Cerebellar nuclear complex (tissue), 1 donor: ENCODE measurements at places on chromosomes 6 and 20.

GRCh38 chr6:30547454-30547853, 8.8 kb downstream of the GNL1 start:
- DNase-seq = no peak

DNA sequence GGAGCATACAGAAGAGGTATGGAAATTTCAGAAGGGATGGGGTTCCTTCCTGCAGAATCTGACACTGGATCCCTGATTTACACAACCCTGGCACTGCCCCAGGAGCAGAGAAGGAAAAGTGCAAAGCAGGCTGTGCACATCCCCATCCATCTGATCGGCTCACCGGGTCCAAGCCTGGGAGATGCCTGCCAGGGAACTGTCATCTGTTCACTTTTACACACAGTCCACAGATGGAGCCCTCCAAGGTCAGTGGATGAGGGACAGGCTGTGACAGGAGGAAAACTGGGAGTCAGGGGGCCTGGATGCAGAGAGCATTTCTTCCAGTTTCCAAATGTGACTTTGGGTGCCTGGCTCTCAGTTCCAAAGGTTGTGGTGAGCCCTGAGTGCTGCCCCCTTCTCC, 11.0 kb upstream of the SYNDIG1 start:
- DNase-seq = no peak

DNA sequence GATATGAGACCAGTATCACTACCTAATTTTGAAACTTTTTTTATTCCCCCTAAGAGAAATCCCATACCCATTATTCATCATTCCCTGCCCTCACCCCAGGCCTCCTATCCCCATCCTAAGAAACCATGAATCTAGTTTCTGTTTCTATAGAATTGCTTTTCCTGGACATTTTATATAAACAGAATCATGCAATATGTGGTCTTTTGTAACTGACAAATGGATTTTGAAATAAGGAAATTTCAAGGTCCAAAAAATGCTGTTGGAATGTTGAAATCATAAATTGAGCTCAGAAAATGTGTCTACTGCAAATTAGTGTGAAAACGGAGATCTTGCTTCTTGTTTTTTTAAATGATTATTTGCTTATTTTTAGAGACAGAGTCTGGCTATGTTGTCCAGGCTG, 25.1 kb downstream of the RNF217 start:
- no peak for DNase-seq

GRCh38 chr6:123575188-123575587, 61.6 kb downstream of the TRDN start:
- no peak for DNase-seq

GRCh38 chr6:123925842-123926399, 122.3 kb downstream of the NKAIN2 start:
- no peak for DNase-seq

DNA sequence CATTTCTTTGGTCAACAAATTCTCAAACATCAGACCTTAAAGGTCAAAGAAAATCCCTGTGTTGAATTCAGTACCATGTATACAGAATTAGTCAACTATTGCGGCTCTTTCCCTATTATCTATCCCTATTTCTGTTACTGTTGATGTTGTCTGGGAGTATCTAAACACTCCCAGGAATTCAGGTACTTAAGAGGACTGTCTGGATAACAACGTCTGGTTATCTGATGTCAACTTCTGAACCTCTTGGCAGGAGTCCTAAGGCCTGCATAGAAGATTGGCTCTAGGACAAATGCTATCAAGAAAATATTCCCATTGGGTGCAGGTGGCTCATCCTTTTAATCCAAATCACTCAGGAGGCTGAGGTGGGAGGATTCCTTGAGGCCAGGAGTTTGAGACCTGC, 255.6 kb downstream of the KHDC1L start:
- no peak for DNase-seq

GRCh38 chr6:24079076-24079475, 46.9 kb upstream of the NRSN1 start:
- DNase-seq = no peak

GRCh38 chr6:11072101-11072500, 21.5 kb upstream of the SMIM13 start:
- no peak for DNase-seq

DNA sequence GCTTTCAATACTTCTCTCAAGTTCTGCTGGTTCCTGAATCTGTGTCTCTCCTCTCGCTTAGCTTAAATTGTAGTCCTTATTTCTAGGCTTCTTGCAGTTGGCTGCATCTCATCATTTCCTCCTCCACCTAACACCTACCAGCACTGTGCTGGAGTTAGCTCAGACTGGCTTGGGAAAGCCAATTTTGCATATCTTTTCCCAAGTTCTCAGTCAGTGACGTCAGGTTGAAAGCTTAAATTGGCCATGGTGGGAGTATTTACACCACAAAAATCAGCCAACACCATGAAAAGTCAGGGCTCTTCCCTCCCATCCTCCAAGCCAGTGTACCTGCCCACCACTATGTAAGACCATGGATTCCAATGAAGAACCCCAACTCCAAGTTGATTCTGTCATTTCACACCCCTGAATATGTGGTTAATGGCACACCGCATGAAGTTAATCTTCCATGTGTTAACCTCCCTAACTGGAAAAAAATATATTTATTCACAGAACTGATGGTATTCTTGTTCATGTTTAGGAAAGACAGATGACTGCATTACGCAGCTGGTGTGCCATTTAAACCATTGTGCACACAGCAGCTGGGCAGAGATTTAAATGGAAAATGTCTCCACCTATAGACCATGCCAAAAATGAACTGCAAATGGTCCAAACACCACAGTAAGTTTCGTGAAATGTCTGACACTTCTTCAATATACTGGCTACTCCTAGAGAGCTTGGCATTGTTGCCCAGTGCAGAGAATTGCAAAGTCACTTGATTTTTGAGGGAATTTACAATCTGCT, 274.1 kb upstream of the MAP3K7 start:
- DNase-seq = no peak

- DNase-seq = no peak
These were observed 840.0 kb downstream of the FRK start for GRCh38 chr6:115220551-115221159.

- no peak for DNase-seq
These were observed 495.9 kb upstream of the ARID1B start for GRCh38 chr6:156281266-156281665.

GRCh38 chr20:54113566-54113965, 43.2 kb upstream of the BCAS1 start:
- DNase-seq = no peak

GRCh38 chr6:75327807-75328206, 43.2 kb upstream of the TMEM30A start:
- DNase-seq = no peak

DNA sequence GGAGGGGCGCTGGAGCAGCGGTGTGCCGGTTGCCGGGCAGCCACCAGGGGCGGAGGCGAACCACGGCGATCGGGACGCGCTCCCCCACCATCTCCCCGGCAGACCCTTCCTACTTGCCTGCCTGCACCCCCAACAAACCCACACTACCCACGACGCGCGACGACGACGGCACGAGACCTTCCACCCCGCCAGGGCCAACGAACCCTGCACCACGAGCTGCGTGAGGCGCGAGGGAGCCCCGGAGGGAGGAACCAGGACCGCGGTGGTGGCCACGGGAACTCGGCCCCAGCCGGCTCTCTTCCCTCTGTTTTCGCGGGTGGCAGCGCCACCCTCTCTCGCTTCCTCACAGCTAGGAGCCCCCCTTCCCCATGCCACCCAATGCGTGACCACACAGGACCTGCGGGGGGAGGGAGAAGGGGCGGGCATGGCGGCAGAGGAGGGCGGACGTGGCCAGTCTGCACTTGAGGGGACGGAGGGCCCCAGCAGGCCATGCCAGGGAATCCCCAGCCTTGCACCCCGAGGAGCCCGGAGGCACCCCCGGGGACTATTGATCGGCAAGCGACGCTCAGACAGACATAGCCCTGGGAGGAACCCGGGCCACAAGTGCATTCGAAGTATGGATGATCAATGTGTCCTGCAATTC, 1516.4 kb upstream of the DEFB115 start:
- DNase-seq = no peak

DNA sequence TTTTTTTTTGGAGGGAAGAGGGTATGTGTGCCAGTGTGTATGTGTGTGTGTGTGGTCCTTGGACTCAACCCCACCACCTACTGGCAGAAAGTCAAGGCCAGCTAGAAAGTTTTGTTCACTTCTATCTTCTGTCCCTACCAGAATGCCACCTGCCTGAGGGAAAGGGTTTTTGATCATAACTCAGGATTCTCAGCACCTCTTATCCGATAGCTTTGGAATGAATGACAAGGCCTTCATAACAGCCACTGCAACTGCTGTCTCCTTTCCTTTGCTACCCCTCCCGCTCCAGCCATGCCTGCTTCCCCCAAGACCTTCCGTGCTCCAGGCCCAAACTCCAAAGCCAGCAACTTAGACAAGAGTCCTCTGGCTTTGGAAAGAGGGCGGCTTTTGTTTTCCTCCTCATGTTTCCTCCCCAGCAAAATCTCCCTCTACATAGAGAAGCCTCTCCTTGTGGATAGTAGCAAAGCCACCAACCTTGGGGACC, 18.7 kb downstream of the BTN3A1 start:
- DNase-seq = no peak

DNA sequence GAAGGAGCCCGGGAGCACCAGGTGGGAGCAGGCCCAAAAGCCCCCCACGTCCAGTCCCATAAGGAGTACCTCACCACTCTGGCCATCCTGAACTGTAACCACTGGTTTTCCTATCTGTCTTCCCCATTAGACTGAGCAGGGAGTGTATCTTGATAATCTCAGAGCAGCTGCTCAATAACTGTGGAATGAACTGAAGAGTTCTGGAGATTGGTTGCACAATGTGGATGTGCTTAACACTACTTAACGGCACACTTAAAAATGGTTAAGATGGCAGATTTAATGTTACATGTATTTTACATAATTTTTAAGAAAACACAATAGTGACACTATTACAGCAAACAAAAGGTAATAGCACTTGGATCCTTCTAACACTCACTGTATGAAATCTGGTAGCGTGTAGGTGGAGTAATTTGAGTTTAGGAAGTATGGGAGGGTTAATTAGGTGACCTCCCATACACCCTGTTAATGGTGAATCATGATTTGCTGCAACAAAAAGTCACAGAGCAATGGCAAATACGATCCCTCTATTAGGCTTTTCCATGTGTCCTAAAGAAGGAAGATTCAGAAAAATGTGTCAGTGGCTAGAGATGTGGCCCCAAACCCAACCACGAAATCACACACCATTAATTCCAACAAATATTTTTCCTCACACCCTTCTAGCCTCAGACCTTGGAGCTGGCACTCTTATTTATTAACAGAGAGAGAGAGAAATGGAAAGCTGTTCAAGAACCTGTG, 18.4 kb downstream of the TRAM2 start:
- no peak for DNase-seq

GRCh38 chr6:11628562-11628961, 91.0 kb downstream of the TMEM170B start:
- no peak for DNase-seq

DNA sequence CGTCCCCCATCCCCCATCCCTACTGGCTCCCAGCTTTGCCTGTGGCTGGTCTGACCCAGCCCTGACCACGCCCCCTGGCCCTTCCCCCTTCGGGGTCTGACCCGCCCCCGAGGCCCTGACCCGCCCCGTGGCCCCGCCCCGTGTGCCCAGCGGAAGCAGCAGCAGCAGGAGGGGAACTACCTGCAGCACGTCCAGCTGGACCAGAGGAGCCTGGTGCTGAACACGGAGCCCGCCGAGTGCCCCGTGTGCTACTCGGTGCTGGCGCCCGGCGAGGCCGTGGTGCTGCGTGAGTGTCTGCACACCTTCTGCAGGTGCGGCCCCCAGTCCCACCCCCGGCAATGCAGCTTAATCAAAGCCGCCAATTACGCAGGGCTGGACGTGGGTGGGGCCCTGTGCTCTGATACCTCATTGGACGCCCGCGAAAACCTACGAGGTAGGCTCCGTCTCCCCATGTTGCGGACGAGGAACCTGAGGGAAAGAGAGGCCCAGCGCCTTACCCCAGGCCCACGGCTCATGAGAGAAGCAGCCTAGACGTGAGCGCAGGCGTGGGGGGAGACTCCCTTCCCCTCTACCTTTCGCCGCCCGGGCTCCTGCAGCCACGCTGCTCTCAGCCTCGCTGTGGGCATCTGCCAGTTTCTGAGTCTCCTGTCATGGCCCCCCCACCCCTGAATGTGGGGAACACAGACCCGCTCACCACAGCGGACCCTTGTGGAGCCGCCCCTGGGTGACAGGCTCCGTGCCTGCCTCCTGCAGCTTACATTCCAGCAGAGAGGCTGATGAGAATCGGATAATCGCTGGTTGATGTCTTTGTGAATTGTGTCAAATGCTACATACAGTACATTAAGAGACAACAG, 12.8 kb downstream of the RBCK1 start:
- no peak for DNase-seq

DNA sequence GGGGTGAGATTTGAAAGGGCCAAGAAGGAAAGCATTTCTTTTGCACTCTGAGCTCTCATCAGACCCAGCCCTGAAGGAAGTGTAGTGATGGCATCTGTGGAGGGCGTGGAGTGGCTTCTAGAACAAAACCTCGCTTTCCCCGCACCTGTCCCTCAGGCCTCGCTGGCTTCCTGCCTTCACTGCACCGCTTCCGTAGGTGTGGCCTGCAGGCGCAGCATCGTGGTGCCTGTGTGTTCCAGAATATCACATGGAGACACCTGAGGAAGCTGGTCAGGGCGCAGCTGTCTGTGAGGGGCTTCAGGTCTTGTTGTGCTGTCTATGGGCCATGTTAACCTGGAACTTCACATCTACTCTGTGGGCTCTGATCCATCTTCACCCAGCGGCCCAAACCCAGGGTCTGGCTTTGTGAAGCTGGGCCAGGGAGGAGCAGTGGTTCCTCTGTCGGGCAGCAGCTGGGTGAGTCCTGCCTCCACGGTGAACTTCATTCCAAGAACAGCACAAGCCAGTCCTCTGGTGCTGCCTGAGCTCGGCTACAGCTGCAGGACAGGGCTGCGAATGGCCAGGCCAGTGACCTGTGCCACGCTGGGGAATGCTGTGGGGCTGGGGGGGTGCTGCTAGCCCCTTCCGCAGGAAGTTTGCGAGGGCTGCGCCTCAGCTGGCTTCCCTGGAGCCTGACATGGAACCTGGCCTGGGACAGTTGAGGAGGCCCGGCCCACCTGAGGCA, 40.9 kb downstream of the DSTN start:
- DNase-seq = no peak

GRCh38 chr6:132482581-132482980, 30.3 kb downstream of the STX7 start:
- no peak for DNase-seq

DNA sequence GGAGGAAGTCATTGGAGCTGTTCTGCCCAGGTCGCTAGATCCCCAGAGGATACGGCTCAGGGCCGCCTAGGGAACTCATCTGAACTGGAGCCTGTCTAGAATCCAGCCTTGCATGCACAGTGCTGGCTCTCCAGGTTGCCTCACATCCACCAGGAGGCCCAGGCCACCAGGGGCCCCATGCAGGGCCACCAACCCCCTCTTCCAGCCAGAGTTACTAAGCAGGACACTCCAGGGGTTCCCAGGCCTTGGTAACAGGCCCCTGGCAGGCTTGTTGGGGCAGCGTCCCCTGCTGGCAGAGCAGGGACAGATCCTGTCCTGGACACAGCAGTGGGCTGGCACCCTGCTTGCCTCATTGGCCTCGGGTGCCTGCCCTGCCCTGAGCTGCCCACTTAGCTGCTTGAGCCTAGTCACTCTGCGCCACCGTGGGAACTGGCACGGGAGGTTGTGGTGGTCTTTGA, 35.3 kb downstream of the EFCAB8 start:
- no peak for DNase-seq

- DNase-seq = no peak
These were observed 114.3 kb upstream of the BTN3A2 start for GRCh38 chr6:26250698-26251044.

GRCh38 chr6:106858653-106859092, 115.9 kb downstream of the CD24 start:
- no peak for DNase-seq

GRCh38 chr20:40880063-40880728, 148.4 kb upstream of the TOP1 start:
- no peak for DNase-seq

- DNase-seq = no peak
These were observed 505 bp upstream of the WRNIP1 start for GRCh38 chr6:2764610-2765165.
